Activated CD8-positive, alpha-beta memory T cell treated with anti-CD3 and anti-CD28 coated beads for 4 hours (primary cell): ENCODE measurements at places on chromosomes 11 and 22.

- DNase-seq = no peak
These were observed 1.4 kb downstream of the CDKN1C start for GRCh38 chr11:2883979-2884815.

DNA sequence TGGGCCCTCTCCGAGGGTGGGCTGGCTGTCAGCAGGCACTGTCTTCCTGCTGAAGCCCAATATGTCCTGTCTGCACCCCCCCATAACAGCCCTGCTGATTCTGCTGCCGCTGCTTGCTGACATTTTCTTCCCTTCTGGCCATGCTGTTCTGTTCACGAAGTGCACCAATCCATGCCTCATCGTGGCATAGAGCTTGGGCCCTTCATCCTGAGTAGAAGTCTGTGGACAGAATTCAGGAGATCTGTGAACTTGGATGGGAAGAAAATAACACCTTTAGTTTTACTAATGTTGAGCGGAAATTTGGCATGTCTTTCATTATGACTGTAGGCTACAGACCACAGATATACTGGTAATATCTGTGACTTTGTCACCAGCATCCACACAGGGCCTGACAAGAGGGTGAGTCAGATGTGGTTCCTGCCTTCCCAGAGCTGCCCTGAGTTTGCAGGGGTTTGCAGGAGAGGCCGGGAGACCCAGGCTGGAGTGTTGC lies 14.1 kb upstream of the KIAA0930 start:
- no peak for DNase-seq

DNA sequence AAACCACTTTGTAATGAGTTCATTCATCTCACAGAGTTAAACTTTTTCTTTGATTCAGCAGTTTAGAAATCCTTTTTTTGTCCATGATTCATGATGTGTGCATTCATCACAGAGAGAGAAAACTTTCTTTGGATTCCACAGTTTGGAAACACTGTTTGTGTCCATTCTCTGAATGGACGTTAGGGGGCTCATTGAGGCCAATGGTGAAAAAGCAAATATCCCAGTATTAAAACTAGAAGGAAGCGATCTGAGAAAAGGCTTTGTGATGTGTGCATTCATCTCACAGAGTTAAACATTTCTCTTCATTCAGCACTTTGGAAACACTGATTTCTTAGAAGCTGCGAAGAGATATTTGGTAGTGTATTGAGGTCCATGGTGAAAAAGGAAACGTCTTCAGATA lies 155.6 kb upstream of the TRIM48 start:
- DNase-seq = no peak

GRCh38 chr11:77009533-77010160 lies 24.6 kb upstream of the B3GNT6 start:
- DNase-seq = no peak

DNA sequence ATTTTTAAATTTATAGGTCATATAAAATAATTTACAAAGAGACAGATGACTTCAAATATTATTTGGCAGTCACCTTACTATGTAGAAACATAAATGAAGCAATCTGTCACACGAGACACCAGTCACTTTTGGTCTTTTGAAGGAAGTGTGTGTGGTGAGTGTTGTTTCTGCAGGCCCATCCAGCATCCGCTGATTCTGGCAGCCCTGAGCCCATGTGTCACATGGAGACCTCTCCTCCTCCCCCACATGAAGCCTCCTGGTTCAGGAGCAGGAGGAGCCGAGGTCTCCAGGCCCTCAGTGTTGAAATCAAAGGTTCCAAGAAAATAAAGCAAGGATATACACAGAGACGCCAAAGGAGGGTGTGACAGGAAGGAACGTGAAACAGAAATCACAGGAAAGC lies 60.1 kb downstream of the ARFGAP3 start:
- DNase-seq = no peak

- no peak for DNase-seq
These were observed 2.2 kb downstream of the TNNT3 start for GRCh38 chr11:1921574-1922141.

- no peak for DNase-seq
These were observed 47.1 kb upstream of the EMID1 start for GRCh38 chr22:29158546-29158945.

DNA sequence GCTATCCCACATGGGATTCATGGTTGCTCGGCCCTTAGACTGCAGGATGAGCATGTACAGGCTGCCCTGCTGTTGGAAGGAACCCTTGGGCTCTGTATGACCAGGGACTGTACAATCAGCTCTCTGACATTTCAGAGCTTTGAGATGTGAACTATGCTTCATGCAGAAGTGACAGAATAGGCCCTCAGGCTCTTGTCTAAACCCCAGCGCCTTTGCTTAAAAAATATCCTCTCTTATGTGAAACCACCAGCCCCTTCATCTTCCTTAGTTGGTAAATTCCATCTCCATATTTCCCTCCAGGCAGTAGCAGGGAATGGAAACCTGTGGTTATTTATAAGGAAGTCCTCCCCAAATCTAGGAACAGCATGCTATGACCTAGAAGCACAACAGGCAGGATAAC lies 78.9 kb upstream of the PLET1 start:
- DNase-seq = no peak

- DNase-seq = no peak
These were observed 29.3 kb upstream of the PPP2R1B start for GRCh38 chr11:111795334-111795985.

- peak; percentile 30 for DNase-seq
These were observed 24.1 kb downstream of the GRAMD1B start for GRCh38 chr11:123454060-123454651.

DNA sequence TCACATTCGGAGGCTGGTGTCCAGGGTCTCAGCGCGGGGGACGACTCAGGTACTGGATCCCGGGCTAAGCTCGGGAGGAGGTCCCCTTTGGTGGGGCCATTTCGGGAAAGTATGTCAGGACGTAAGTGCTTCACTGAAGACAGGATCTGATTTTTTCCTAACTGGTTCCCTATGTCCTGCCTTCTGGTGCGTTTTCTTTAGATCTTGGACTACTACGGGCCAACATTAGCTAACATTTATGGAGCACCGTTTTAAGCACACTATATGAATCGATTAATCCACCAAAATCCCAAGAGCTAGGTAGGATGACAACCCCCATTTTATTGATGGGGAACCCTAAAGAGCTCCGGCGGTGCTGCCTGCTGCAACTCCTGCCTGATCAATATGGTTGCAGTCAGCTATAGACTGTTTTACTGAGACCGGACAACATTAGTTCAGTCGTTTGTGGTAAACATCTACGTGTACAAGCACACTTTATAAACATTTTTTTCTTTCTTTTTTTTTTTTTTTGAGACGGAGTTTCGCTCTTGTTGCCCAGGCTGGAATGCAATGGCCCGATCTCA lies 17.0 kb upstream of the WDR74 start:
- DNase-seq = no peak

DNA sequence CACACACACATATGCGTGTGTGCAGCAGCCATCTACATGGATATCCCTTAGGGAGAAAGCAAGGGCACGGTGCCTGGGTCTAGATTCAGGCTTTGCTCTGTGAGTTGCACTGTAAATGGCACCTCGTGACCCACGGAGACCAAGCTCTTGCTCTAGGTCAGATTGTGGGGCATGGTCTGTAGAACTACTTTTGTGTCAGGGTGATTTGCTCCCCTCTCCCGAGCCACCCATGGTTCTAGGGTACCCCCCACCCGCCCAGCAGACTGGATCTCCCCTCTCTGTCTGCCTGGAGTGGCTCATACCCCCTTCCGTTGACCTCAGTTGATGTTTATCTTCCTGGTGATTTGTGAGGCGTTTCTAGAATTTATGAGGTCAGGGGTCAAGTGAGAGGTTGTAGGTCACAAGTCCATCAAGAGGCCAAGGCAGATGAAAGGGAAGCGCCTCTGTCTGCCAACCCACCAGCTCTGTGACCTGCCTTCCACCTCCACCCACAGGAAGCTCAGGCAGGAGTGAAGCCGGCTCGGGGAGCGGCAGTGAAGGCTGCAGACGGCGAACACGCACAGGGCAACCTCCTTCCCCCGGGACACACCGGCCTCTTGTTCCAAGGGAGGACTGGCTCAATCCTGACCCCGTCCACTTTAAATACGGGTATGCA lies 76.2 kb upstream of the TTLL12 start:
- DNase-seq = peak; percentile 14

- no peak for DNase-seq
These were observed 147.6 kb downstream of the MIAT start for GRCh38 chr22:26804911-26805539.

DNA sequence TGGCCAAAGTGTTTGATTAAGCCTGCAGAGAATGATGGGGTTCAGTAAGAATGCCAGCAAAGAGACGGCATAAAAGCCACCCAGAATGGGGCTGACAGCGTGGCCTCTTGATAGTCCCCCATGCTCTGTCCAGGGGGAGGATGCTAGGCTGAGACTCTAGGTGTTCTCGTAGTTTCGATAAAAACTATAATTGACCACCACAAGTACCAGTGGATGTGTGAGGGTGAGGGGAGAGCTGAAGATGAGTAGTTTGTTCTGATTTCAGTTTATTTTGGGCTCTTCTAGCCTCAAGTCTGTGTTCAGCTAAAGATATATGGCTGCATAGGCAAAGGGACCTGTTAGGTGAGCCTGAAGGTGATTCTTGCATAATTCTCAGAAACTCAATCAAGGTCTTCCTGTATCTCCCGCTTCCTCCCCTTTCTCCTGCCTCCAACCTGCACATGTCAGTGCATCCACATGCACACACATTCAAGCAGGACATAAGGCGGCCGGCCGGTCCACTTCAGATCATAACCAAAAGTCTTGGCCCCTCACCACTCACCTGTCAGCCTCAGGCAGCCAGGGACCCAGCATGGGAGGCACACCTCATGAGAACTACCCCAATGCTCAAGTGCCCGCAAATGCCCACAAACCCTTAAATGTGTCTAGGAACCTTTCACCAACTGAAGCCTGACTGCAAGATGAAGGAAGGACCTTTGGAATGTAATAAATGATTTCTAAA lies 31.2 kb downstream of the FLI1 start:
- DNase-seq = no peak

DNA sequence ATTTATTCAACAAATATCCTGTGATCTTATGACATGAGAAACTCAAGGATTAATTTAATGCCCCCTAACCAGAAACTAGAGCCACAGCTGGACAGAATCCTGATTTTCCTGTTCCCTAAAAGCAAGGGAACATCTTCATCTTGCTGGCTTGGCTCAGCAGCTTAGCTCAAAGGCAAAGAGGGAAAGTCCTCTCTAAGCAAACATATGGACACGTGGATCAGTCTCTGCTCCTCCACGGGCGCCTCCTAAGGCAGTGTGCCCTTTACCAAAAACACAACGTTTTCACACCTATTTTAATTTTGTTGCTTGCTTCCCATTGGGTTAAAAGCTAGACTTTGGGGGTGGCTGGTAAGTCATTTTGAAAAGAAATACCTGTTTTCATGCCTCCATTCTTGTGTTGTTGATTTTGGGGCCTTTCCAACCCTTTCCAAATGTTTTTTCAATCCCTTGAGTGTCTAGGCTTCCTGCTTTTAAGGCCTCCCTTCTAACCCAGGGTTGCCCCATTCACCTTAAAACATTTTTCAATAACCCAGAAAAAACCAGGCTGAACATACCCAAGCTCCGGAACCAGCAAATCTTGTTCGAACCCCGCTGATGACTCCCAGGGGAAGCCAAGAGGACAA lies 15.5 kb downstream of the SLC1A2 start:
- DNase-seq = no peak

- DNase-seq = no peak
These were observed 66.6 kb upstream of the ASPHD2 start for GRCh38 chr22:26362471-26362870.

DNA sequence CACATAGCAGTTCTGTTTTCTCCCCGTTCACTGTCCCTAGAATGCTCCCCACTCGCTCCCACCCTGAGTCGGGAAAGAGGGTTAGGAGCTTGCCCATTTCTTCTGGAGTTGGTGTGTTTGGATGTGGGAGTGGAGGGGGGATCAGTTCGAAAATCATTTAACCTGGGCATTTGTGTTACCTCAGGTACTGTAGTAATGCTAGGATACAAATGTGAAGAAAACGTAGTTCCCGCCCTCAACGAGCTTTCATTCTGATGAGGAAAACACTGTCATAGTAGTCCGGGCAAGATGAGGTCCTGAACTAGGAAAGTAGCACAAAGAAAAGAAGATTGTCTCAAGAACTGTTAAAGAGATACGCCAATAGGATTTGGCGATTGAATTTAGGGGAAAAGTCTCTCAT lies 539 bp downstream of the SDHD start:
- DNase-seq = no peak

DNA sequence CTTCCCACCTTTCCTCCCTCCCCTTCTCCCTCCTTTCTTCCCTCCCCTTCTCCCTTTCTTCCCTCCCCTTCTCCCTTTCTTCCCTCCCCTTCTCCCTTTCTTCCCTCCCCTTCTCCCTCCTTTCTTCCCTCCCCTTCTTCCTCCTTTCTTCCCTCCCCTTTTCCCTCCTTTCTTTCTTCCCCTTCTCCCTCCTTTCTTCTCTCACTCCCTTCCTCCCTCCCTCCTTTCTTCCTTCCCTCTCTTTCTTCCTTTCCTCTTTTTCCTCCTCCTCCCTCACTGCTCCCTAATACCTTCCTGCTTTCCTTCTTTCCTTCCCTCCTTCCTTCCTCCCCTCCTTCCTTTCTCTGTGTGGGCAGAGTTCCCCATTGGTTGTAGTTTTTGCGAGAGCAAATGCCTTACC lies 76.1 kb downstream of the PGR start:
- DNase-seq = no peak

- DNase-seq = no peak
These were observed 52.2 kb downstream of the ANO5 start for GRCh38 chr11:22244986-22245592.

DNA sequence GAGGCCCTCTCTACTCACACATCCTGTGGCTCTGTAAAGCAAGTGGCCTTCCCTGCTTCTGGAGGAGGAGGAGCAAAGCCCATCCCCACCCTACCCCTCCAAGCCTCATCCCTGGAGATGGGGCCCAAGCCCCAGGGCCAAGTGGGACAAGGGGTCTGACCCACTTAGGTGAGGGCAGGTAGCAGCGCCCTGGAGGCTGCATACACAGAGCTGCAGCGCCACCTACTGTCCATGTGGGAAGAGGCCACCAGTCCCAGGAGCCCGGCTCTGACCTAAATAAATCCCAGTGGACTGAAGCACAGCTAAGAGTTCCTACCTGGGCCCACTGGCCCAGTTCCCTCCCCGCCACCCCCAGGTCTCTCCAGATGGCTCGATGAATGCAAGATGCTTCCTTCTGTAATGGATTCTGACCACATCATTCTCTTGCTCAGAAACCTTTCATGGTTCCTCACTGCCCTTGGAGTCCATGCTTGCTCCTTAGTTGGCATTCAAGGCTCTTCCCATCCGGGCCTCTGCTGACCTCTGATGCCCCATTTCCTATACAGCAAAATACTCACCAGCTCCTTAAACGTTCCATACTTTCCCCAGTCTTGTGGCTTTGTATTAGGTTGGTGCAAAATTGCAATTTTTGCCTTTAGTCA lies 62.1 kb downstream of the THAP12 start:
- peak; percentile 69 for DNase-seq

- DNase-seq = no peak
These were observed 2.4 kb downstream of the GAS2L1 start for GRCh38 chr22:29308791-29309262.

DNA sequence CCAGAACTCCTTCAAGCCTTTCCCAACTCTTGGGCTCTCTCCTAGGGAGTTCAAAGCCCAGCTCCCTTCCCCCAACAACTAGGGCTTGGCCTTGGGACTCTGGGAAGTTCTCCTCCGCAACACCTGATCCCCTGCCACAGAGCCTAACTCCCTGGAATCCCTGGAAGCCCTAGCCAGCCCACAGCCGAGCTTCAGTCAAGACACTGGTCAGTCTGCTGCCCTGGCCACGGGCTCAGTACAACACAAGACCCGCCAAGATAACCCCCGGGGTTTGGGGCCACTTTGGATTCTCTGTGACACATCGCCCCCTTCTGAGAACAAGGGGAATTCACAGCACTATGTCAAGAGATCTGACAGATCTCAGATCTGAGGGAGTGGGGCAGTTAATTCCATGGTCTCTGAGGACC lies 58.3 kb downstream of the SLC22A12 start:
- DNase-seq = no peak
